Inflammatory macrophage treated with lipopolysaccharide for 4 hours (primary cell): ENCODE measurements at places on chromosomes 2 and 18.
A peak's percentile ranks its signal among the peaks of the same experiment; 100 is the strongest.

GRCh38 chr18:40984856-40985255, 970.2 kb upstream of the PIK3C3 start:
- DNase-seq: no peak

DNA sequence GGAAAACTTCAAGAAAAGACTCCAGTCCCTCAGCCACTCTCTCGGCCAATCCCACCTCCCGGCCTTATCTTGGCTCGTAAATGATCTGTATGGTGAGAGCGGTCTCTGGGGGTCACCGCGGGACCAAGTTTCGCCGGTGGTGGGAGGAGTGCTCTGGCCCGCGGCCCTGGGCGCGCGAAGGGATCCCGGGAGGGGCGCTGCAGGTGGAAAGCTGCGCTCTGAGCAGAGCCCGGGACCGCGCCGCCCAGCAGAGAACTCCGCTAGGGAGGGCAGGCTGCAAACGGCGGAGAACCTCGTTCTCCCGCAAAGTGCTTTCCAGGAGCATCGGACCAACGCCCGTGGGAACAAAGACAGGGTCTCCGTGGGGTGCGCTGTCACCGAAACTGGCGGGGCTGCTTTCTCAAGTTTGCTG, 622 bp downstream of the LRP2 start:
- DNase-seq: no peak

- DNase-seq: no peak
These were observed 129.7 kb downstream of the IRS1 start for GRCh38 chr2:226669905-226670304.

DNA sequence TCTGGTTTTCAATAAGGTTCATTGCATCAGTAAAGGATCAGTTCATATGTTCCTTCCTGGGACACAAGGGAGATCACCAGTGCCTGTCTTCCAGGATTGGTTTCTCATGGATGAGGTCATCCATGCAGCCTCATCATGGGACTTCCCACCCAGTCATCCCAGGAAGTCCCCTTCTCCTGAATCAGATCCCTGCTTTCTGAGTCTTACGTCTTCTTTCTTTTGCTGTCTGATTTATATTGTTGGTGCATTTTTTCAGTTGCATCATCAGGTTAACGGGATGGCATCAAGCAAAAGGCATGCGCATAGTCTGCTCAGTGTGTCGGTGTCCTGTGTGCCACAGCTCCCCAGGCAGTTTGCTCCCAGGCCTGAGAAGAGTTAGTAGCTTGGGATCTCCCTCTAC, 105.9 kb downstream of the SOX11 start:
- DNase-seq: no peak

DNA sequence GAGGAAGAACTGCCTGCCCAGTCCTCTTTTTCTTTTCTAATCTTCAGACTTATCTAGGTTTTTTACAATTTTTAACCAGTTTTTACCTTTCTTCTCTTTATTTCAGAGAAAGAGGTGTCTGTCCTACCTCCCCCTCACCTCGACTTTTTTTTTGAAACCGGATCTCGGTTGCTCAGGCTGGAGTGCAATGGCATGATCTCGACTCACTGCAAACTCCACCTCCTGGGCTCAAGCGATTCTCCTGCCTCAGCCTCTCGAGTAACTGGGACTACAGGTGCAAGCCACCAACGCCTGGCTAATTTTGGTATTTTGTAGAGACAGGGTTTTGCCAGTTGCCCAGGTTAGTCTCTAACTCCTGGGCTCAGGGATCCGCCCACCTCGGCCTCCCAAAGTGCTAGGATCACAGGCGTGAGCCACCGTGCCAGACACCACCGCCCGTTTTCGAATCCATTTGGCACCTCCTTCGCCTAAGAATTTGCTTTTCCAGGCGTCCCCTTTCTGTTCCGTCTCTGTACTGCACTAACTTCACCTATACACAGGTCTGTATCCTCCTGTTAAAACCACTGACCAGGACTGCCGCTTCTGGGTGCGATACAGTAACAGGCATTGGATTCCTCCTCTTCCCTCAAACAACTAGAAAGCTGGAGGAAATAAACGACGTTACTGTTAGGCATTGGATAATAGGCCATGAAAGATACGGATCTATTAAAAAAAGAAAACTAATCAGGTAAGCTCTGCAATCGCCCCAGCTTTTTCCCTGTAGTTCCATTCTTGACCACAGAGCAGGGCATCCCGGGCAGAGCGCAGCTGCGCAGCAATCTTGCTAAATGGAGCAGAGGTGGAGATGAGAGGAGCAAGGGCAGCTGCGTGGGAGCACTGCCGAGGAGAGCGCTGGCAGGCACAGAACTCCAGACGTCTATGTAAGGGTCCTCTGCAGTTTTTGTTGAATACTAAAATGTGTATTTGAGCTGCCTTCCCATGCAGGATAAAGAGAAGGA, 69.9 kb downstream of the ZC3H6 start:
- DNase-seq: no peak

- peak; percentile 8 for DNase-seq
These were observed 190.1 kb downstream of the TTC32 start for GRCh38 chr2:19711470-19712372.

- DNase-seq: no peak
These were observed 528 bp upstream of the ATG16L1 start for GRCh38 chr2:233250985-233251305.

- DNase-seq: peak; percentile 91
These were observed at the start of gene SANBR for GRCh38 chr2:61065714-61066709. SANBR (plus strand) TSS chr2:61065871; CDS start chr2:61070351, 4,480 bp downstream.

- DNase-seq: no peak
These were observed 279.8 kb downstream of the C1D start for GRCh38 chr2:67783026-67783425.

DNA sequence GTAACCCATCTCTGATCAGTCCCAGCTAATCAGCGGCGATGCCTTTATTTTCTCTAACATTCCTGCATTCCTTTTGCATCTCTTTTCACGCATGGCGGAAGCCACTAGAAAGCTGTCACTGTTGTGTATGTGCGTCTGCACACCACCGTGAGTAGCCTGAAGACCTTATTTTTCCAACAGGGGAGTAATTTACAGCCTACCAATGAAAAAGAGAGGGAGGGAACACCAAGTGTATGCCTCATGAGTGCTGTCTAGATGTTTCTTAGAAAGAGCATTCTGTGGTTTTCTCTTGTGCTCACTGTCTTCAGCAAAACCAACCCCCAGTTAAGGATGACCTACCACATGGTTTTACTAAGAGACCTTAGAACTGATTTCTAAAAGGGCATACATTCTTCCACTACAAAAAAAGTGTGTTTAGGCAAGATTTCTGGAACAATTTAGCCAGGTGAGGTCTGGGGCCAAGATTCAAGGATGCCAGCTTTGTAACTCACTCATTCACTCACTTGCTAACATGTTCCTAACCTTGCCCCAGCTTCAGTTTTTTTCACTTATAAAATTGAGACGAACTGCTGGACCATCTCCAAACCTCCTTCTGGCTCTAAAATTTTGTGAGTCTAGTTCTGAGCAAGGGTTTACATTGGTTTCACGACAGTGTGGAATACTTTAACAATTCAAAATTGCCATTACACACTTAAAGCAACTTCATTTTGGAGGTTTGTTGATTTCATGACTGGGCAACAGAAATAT, 51.4 kb downstream of the BCL2 start:
- no peak for DNase-seq

DNA sequence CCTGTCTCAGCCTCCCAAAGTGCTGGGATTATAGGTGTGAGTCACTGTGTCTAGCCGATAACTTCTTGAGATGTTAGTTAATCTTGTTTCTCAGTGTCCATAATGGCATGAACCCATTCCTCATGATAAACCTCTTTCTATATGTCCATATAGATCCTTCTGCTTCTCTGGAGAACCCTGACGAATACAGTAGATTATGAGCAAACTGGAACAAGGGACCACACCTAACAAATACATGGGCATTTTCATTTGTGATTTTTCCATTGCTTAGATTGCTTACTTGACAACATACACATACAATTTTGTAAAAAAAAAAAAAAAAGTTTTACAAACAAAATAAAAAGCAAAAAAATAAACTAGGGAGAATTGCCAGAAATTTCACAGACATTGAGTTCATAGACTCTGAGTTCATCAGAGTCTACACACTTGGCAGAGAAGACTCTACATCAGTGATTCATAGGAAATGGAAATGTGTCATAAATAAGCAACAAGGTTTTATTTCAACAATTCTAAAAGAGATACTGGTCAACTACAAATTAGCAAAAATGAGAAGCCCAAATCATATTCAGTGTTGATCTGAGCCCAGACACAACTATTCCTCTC, 96.7 kb downstream of the GALR1 start:
- no peak for DNase-seq

DNA sequence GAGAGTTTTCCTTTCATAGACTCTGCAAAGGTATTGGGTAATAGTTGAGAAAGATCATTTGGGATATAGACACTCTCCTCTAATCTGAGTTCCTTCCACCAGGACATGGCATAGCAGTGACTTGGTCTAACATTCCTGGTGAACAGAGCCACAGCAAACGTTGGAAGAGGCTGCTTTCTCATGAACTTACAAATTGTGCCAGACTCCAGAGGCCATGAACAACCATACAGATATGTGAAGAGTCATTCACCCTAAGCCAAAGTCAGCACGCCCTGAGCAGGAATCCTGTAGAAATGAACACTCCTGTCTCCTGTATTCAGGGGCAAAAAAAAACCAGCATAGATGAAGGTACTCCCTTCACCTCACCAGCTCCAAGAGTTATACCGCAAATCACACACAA, 152.8 kb downstream of the TMEM18 start:
- DNase-seq: no peak

- peak; percentile 97 for DNase-seq
These were observed 72.4 kb upstream of the YWHAQ start for GRCh38 chr2:9703085-9703678.

DNA sequence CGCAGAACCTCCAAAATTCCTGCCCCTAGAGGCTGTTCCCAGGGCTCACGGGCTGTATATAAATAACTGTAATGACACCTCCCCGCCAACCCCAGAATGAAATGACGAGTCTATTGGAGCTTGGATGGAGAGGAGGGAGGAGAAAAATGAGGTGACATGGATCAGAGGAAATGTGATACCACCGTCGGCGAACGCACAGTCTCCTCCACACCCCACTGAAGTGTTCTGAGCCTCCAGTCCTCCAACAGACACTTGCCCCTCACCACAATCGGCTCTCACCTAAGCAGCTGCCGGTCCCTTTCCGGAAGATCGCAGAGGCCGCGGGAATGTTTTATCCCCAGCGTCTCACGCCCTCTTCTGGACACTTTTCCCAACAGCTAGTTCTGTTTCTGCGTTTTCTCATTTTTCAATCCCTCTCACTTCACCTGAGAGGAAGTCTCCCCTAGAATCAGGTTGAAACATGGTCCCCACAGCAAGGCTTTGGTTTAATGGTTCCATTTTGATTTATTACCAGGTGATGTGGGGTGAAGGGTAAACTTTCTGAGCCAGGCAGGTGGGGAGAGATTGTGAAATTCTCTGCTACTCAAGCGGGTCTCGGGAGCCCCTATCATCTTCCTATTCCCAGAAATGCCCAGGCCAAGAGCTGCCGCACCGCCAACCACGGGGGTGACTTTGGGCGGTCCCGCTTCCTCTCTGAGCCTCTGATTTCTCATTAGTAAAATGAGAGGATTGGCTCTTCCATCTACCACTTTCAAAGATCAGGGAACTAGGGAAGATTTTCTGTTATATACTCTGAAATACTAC, 9.1 kb upstream of the MYO5B start:
- DNase-seq: no peak

DNA sequence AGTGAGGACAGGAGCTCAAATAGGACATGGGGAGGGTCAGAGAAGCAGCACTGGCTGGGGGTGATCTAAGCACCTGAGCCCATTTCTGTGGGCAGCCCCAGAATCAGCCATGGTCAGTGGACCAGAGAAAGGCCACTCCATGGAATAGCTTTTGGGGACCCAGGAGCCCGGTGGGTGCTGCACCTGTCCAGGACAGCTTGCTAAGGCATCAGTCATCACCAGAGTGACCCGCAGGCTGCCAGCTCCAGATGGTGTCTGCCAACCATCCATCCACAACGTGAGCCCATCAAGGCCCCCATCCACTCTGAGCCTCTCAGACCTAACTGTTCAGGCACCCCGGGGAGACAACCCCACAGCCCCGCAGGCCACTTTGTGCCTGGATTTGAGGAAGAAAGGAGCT, 23.6 kb upstream of the COL6A3 start:
- DNase-seq: no peak

- peak; percentile 82 for DNase-seq
These were observed 134.9 kb downstream of the MAP3K20 start for GRCh38 chr2:173210270-173211196.

GRCh38 chr18:8699948-8700347, 5.4 kb upstream of the MTCL1 start:
- DNase-seq: peak; percentile 31

GRCh38 chr18:41959045-41959444, 4.0 kb downstream of the PIK3C3 start:
- DNase-seq: no peak

- no peak for DNase-seq
These were observed 50.9 kb downstream of the MYCN start for GRCh38 chr2:15991231-15991630.

GRCh38 chr2:206858687-206859329, 80.5 kb upstream of the CPO start:
- DNase-seq: no peak

- DNase-seq: peak; percentile 47
These were observed 118.1 kb upstream of the EPAS1 start for GRCh38 chr2:46179037-46179621.

- DNase-seq: no peak
These were observed 127.4 kb downstream of the TANC1 start for GRCh38 chr2:159095813-159096212.

DNA sequence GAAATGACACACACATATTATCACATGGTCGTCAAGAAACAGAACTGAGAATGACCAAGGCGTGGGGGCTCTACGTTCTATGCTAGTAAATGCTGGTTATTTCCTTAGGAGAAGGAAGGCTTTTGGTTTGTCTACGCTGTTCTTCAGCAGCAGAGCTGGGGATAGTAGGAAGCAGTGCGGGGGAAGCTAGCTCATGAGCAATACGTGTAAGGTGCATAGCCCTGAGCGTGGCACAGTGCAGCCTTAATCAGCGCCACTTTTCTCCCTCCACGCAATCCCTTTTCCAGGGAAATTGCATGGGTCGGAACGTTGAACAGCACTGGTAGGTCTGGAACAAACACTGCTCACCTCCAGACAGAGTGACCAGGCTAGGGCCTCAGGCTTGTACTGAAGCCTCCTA, 199.6 kb upstream of the FBXO11 start:
- DNase-seq: peak; percentile 64

GRCh38 chr2:26461601-26462023, 16.3 kb downstream of the OTOF start:
- no peak for DNase-seq

- DNase-seq: no peak
These were observed 286.4 kb downstream of the CDH19 start for GRCh38 chr18:66317243-66318090.
